ENCODE measurements at places on chromosomes 6 and 20.

- no peak for DNase-seq
Measured at GRCh38 chr6:18368277-18369105, 18.7 kb upstream of the RNF144B start.

GRCh38 chr6:110660066-110660655, 155.1 kb downstream of the CDK19 start:
- DNase-seq, result no peak

- DNase-seq, result no peak
Measured at GRCh38 chr6:166836785-166837718, 119.3 kb downstream of the RNASET2 start.

- no peak for DNase-seq
Measured at GRCh38 chr6:159608961-159609651, 83.9 kb downstream of the SOD2 start.

GRCh38 chr6:20402092-20402341, 338 bp downstream of the E2F3 start:
- DNase-seq, result no peak

DNA sequence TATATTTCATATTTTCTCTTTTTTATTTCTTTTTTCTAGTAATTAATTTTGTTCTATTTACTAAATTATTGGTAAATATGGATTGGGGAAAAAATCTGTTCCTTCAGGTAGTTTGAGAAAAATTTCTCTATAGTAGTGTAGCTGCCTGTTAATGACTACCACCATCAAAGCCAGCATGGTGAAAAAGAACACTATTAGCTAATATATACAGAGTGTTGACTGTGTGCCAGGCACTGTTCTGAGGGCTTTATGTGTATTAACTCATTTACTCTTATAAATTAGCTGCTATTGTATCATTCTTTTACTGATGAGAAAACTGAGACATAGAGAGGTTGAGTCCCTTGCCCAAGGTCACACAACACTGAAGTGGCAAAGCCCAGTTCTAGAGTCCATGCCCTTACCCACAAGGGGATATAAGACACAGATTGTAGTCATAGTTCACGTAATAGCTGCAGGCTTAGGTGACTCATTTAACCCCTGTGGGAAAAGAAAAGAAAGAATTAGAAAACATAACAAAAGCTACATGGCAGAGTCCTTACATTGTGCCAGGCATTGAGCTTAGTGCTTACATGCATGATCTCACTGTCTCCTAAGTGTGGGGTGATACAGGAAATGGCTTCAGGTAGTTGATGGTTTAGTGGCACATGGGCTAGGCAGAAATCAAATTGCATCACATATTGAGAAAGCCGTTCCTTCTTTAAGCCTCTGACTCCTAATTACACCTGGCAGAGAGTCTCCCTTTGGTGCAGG, 12.2 kb upstream of the AKIRIN2 start:
- no peak for DNase-seq

DNA sequence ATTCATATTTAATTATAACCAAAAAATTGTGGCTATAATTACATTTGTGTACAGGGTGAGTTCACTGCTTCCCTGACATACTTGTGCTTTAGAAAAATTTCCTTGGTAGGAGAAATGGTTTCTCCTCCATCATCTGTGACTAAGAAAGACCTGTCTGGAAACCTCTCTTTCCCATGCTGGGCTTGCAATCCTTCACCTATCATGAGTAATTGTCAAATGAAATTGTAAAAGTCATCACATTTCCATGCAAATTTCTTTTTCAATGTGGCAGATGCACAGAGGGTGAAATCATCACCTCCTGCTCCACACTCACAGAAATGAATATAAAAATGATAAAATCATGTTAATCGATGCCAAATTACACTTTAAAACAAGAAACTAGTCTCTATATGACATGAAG, 1.5 kb upstream of the SIRPB1 start:
- no peak for DNase-seq

DNA sequence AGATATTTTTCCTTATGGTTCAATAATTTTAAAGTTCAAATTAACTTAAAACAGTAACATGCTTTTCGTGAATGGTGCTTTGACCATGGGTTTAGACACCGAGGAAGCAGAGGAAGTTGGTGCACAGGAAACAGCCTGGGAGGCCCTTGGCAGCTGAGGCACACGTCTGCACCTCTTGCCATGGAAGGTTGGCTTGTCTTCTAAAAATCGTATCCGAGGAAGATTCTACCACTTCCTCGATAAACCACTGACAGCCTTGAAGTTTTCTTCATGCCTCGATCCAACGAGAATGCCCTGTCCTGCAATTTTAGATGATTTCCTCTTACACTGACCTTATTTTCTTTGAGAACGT, 12.2 kb downstream of the DLL1 start:
- DNase-seq, result no peak

GRCh38 chr6:13762611-13763441, 51.2 kb upstream of the RANBP9 start:
- DNase-seq, result no peak

DNA sequence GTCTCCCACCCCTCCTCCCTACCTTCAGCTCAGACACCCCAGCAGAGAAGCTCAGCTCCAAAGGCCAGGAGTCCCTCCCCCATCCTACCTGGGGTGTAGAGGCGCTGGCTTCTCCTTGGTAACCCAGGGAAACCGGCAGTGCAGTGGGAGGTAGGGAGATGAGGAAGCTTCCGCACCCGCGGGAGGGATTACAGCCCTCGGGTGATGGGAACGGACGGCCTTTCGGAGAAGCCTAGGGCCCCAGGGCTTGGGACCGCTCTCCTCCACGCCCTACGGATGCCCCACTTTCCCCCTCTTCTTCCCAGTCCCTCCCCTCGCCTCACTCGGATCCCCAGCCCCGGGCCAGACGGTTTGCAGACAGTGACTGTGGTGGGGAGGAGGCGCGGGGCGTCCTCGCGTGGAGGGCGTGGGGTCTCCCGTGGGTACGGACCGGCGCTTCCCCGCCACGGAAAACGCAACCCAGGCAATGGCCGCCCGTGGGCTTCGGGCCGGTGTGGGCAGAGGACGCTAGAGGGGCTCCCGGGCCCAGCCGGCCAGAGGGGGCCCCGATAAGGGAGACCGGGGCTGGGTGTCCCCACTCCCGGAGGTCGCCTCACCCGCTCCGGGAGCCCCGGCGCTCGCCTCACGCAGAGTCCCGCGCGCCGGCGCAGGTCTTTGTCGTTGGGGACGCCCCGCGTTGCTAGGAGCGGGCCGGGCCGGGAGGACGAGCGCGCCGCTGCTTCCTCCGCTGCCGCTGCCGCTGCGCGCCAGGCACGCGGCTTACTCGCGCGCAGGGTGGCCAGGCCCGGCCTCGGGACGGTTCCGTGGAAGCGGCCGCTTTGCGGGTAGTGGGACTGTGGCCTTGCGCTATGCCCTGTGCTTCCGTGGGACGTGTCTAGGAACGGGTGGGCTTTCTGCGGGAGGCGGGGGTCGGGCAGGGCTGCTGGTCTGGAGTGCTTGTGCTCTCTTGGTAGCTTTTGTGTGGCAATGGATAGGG, 15.8 kb downstream of the AARS2 start:
- no peak for DNase-seq

DNA sequence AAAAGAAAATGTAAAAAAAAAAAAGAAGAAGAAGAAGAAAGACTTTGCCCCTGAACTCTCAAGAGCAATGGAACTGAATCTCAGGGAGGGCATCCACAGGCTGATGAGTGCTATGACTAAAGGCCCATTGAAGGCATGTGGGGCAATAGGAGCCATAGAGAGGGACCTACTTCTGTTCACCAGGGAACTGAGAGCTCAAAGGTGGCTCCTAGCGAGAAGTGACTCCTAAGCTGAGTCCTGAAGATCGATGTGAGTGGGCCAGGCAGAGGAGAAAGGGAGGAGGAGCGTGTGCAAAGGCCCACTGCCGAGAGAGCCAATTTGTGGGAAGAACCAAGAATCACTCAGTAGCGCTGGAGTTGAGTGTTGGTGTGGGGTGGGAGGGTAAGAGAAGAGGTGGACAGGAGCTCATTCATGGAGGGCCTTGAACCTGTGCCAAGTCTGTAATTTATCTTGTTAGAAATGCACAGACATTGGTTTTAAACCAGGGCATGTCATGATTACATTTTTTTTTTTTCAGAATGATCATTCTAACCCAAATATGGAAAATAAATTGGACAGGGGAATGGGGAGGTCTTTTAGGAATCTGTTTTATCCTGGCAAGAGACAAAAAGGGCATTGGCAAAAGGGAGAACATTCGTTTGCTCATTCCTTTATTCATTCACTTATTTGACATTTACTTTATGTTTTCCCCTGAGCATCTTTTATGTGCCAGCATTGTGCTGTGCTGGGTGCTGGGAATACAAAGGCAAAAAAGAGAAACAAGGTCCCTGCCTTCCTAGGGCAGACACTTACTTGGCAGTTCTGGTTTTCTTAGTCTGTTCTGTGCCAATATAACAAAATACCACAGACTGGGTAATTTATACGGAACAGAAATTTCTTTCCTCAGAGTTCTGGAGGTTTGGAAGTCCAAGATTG, 67.4 kb upstream of the DSP start:
- no peak for DNase-seq

GRCh38 chr6:166745801-166746668, 119.0 kb upstream of the RPS6KA2 start:
- no peak for DNase-seq

DNA sequence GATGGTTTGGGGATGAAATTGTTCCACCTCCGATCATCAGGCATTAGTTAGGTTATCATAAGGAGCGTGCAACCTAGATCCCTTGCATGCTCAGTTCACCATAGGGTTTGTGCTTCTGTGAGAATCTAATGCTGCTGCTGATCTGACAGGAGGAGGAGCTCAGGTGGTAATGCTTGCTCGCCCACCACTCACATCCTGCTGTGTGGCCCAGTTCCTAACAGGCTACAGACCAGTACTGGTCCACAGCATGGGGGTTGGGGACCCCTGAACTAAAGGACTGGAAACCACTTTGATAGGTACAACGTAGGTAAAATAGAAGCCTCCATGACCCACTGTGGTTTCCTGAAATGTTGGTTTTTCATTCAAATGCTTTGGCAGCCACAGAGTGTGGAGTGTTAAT, 109.3 kb upstream of the PROKR2 start:
- no peak for DNase-seq

DNA sequence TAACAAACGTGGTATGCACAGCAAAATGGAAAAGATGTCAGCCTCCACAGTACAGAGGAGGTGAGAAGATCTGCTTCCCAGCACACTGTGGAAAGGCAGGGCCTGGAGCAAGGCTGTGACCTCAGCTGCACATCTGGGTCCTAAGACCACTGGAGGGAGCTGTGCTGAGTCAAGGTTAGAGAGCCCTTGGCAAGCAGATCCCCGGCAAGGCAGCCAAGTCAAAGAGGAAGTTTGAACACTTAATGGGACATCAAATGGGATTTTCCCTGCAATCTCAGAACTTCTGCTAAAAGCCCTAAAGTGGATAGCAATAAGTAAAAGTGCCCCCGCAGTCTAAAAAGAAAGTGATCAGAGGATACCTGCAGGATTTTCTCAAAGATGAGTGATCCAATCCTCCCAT, 39.5 kb downstream of the UNC5CL start:
- no peak for DNase-seq

GRCh38 chr20:680638-681187, 5.1 kb upstream of the SCRT2 start:
- DNase-seq, result no peak

GRCh38 chr20:63178446-63178820, 37.5 kb downstream of the YTHDF1 start:
- DNase-seq, result no peak

GRCh38 chr6:141719476-141719875, 413.2 kb upstream of the GJE1 start:
- DNase-seq, result no peak

DNA sequence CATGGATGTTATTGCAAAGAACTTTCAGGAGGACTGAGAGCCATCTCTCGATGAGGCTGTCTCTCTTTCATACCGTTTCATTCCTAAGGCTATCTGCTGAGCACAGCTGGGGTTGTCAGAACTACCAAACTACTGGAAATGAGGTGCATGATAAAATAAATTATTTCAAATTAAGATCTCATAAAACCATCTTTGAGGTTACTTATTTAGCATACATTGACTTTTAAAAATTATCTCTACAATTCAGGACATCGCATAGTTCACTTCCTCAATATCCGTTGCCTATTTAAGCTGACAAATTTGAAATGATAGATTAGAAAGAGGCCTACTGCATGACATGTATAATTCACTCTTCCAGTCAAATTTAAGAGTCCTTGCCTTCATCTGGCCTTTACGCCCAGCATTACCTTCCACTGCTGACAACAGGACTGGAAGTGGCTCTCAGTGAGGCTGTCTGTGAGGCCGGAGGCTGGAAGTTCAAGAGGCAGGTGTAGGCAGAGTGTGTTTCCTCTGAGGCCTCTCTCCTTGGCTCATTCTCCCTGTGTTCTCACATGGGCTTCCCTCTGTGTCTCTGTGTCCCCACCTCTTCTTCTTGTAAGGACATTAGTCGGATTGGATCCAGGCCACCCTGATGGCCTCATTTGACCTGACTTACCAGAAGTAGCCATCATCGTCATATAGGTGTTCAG, 12.8 kb upstream of the DUSP22 start:
- DNase-seq, result no peak

GRCh38 chr6:118333772-118334171, 214.3 kb upstream of the PLN start:
- DNase-seq, result no peak

- DNase-seq, result no peak
Measured at GRCh38 chr20:52103913-52104545, 87.5 kb downstream of the ZFP64 start.

DNA sequence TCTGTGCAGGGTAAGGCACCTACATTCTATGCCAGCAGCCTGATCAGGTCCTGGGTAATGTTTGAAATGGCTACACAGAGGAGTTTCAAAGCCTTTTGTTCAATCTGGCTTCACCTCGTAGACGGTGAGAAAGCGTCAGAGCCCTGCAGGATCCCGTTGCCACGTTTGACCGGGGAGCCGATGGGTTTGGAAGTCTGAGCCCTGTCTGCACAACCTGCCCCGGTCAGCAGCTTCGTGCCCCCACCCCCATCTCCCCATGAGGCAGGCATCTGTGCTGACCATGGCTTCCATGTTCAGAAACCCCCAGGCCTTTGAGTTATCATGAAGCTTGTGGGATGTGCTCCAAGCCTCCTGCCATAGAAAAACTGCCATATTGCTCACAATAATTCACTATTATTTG, 63.9 kb downstream of the PTPN1 start:
- no peak for DNase-seq

DNA sequence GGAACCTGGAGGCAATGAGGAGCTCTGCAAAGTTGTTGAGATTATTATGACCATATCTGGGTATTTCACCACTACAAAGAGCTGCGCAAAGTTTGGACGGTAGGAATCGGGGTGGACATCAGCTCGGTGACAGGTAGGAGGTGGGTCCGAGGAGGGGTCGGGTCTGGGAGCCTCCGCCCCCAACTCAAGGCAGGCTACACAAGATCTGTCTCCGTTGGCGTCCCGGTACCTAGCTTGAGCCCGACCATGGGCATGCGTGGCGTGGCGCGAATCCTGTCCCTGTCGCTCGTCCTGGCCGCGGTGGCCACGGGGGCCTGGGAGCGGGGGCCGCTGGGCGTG, 40.2 kb upstream of the ZNFX1 start:
- no peak for DNase-seq

GRCh38 chr20:5100684-5101347, 18.9 kb downstream of the PCNA start:
- peak; percentile 55 for DNase-seq

- no peak for DNase-seq
Measured at GRCh38 chr6:50815436-50816114, 3.1 kb upstream of the TFAP2B start.
